Esophagus mucosa (tissue), 1 donor: ENCODE measurements at places on chromosomes 11 and 22. TPM values are rescaled to one million over a fixed set of nuclear protein-coding genes. Genes with fewer than 3 reads are reported as not detected.

Gene CYP2D6
- 1.1 TPM for total RNA-seq

Gene OOSP3
- total RNA-seq = not detected

Gene ART1
- total RNA-seq = not detected

Gene OR2AG1
- total RNA-seq = not detected

Gene CHRDL2
- total RNA-seq = 2.0 TPM

Gene PRDX5
- total RNA-seq = 331 TPM

Gene SHANK3
- 5.9 TPM for total RNA-seq

Gene FBLN1
- total RNA-seq = 39.5 TPM

Gene HORMAD2
- not detected for total RNA-seq

Gene MMP12
- 0.16 TPM for total RNA-seq

Gene OSBP2
- 3.0 TPM for total RNA-seq
